Cortex of kidney (tissue), 1 donor: ENCODE measurements at places on chromosomes 4 and X.

DNA sequence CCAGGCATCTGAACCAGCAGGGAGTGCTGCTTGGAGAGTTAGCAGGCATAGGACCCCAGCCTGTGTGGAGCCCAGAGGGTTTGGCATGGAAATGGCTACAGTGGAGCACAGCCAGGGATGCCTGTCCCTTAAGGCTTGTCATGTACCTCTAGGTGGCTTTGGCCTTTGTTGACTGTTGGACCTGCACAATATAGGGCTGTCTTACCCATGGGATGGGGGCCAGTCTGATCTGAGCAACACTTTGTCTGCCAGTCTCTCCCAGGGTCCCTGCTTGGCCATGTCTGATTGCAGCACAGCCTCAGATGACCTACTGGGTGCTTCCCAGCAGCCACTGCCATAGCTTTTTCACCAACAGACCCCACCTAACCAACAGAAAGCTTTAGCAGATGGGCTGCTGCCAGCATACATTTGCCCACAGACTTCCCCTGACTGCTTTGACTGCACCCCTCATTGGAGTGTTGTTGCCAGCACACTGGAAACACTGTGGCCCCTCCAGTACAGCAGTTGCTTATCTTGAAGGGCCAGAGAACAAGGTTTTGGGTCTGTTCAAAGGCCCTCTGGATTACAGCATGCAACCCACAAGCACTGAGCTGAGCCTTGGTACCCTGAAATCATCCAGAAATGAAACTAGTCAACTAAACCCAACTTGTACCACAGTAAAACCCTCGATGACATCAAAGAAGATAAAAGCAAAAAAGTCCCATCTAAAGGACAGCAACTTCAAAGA is 22.1 kb downstream of the ANAPC10 start:
- DNase-seq, result no peak

DNA sequence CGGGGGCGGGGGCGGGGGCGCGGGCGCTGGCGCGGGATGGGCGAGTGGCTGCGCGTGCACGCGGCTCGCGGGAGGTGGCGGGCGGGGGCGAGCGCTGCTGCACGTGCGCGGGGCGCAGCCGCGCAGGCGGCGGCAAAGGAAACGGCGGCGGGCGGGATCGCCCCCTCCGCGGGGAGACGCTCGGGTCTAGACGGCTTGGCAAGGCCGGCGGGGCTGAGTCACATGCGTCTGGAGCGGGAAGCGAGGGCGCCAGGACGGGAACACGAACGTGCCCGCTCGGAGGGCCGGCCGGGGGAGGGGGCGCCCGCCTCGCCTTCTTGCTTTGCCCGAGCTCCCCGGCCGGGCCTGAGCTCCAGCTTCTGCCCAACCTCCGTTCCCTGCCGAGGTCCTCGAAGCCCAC is 4.3 kb upstream of the HAUS7 start:
- DNase-seq, result no peak

GRCh38 chr4:79862821-79863220 is 210.2 kb downstream of the ANTXR2 start:
- no peak for DNase-seq

DNA sequence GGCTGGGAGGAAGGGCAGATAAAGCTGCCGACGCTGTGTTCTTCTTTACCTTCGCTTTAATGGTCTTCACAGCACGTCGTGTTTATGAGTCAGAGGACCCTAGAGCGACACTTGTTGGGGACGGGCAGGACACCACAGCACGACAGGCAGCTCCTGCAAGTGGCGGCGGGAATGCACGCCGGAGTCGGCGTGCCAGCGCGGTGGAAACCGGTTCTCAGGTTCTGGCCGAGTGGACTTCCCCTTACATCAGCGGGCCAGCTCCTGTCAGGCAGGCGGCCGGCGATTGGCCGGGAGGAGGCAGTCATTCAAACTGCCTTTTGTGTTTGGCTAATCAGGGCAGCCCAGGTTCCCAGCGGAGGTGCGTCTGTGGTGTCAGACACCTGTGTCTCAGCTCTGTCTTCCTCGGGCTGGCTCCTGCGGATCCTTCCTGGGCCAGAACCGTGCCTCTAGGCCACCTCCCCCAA is 150.9 kb downstream of the SHROOM3 start:
- peak; percentile 36 for DNase-seq

GRCh38 chrX:105461016-105461415 is 240.5 kb upstream of the TEX13A start:
- DNase-seq, result no peak

- no peak for DNase-seq
Measured at GRCh38 chr4:11596989-11597388, 168.3 kb upstream of the HS3ST1 start.

GRCh38 chr4:20317424-20317985 is 65.8 kb downstream of the SLIT2 start:
- no peak for DNase-seq

GRCh38 chr4:37719021-37719420 is 32.8 kb upstream of the RELL1 start:
- no peak for DNase-seq

DNA sequence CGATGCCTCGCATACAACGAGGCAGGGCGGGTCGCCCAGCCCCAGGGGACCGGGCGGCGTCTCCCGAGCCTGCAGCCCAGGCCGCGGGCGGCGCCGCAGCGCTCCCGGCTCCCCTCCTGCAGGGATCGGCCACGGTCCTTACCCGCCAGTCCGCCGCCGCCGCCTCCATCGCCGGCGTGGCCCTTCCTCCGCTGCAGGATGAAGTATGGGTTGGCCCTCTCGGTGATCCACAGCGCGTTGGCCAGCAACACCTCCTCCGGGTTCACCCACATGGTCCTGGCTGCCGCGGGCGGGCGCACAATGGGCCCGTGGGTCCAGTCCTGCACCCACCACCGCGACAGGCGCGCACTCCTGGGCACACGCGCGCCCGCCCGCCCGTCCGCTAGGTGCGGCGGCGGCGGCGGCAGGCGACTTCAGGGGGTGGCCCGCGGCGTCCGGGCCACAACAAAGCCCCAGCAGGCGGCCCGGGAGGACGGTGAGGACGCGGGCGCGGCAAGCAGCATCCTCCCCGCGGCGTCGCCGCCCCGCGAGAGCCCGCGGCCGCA is 339 bp downstream of the TBC1D9 start:
- DNase-seq, result peak; percentile 12

DNA sequence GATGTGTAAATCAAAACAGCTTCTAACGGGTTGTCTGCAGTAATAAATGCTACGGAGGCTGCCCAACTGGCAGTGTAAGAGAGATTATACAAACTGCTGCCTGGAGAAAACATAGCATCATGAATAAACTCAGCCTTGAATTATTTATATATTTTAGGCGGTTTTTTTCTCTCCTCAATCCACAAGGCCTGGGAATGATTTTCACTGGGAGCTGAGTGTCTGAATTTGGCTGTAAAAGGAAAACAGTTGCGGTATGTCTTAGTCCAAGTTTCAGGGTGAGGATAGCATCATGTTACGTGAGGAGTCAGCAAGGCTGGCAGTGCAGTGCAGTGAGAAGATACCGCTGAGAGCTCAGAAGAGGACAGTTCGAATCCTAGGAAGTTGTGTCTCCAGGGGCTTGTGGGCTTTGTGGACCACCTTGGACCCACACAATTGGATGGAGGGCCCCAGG is 291.5 kb upstream of the BOD1L1 start:
- no peak for DNase-seq

GRCh38 chrX:125236955-125237354 is 82.7 kb upstream of the TEX13C start:
- no peak for DNase-seq

DNA sequence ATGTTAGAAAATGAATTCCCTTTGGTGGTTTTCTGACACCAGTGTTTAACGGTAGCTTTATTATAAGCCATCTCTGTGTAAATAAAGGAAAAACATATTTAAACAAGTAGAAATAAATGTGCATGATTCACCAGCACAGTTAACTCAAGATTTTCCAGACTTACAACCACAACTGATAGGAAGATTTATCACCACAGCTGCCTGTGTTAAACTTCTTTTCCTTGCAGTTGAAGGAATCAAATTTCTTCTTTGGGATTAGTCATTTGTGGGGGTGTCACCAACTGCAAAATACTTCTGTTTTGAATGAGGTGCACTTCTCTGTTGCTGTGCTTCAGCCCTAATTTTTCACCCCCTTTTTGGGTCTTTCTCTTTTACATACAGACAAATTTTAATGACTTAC is 128.1 kb upstream of the STK26 start:
- no peak for DNase-seq

- DNase-seq, result no peak
Measured at GRCh38 chrX:70826715-70827114, 81.8 kb downstream of the TEX11 start.

DNA sequence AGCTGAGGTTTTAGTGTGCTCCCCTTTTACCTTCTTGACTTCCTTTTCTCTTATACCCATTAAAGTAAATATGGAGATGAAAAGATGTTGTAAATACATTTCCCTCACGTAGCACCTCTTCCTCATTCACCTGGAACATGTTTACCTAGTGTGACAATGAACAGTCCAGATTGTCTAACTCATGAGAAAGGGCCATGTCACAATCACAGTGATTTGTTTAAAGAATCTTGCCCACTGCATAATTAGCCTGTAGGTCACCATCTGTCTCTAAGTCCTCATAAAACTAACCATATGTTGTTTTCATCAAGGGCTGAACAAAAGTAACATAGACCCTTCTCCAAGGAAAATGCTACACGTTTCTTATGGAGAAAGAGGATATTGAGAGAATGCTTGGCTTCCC is 85.7 kb downstream of the TSPAN5 start:
- DNase-seq, result no peak

- DNase-seq, result no peak
Measured at GRCh38 chr4:156690572-156690971, 281.0 kb downstream of the PDGFC start.
